Activated CD8-positive, alpha-beta T cell treated with anti-CD3 and anti-CD28 coated beads, Interleukin-2, amount 10 ng/mL, durations not matched to agents 7 days and 5 days (primary cell): ENCODE measurements at places on chromosomes 4 and X. TPM values are rescaled to one million over a fixed set of nuclear protein-coding genes. Genes with fewer than 3 reads are reported as not detected.
A peak's percentile ranks its signal among the peaks of the same experiment; 100 is the strongest.

The GYPE gene
- 0.18 TPM for total RNA-seq

DNA sequence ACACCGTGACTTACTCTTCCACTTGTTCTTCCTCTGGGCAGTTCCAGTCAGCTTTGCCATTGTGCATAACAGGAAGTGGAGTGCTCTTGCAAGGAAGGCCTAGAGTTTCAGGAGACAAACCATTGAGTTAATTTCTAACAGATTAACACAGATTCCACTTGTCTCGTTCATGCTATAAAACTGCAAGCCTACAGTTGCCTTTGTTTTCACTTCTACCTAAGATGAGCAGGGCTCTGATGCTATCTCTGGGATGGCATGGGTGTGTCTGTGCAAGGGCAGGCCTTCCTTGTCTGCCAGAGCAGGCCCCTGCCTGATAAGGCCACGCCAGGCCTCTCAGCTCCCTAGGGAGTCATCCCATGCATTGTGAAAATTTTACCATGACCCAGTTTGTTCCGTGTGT, 67.7 kb upstream of the PGRMC2 start:
- H3K4me3 ChIP-seq: no peak overlapping the region
- DNase-seq: no peak
- H3K27ac ChIP-seq: no peak overlapping the region
- H3K36me3 ChIP-seq: no peaks in the 10 kb centered on the region
- H3K27me3 ChIP-seq: no peaks in the 10 kb centered on the region
- H3K4me1 ChIP-seq: no peaks in the 10 kb centered on the region

The TMEM192 gene
- 8.4 TPM for total RNA-seq

The TAF7L gene
- total RNA-seq: not detected

GRCh38 chrX:28099166-28099565, 117.9 kb upstream of the DCAF8L1 start:
- no peaks in the 10 kb centered on the region for H3K36me3 ChIP-seq
- H3K4me1 ChIP-seq: no peaks in the 10 kb centered on the region
- no peak overlapping the region for H3K4me3 ChIP-seq
- H3K27me3 ChIP-seq: no peaks in the 10 kb centered on the region
- H3K27ac ChIP-seq: no peak overlapping the region

GRCh38 chr4:1305781-1306455, 16.2 kb downstream of the MAEA start:
- DNase-seq: peak; percentile 51
- peaks cover 38% of the 10 kb centered on the region for H3K36me3 ChIP-seq
- H3K27ac ChIP-seq: peak overlapping the region; percentile 60
- H3K27me3 ChIP-seq: no peaks in the 10 kb centered on the region
- H3K4me1 ChIP-seq: peaks cover 51% of the 10 kb centered on the region

- DNase-seq: no peak
- peak overlapping the region; percentile 92 for H3K27ac ChIP-seq
- peaks cover 40% of the 10 kb centered on the region for H3K4me1 ChIP-seq
- H3K27me3 ChIP-seq: no peaks in the 10 kb centered on the region
- peak overlapping the region; percentile 91 for H3K4me3 ChIP-seq
- H3K36me3 ChIP-seq: peaks cover 33% of the 10 kb centered on the region
These were observed 1.1 kb downstream of the LIN54 start for GRCh38 chr4:83009529-83009928.

GRCh38 chrX:151039351-151039750, 56.2 kb downstream of the HMGB3 start:
- no peak overlapping the region for H3K4me3 ChIP-seq
- no peaks in the 10 kb centered on the region for H3K27me3 ChIP-seq
- H3K27ac ChIP-seq: no peak overlapping the region
- H3K4me1 ChIP-seq: no peaks in the 10 kb centered on the region
- H3K36me3 ChIP-seq: no peaks in the 10 kb centered on the region

GRCh38 chr4:6917461-6918271, 8.0 kb downstream of the TBC1D14 start:
- H3K4me3 ChIP-seq: peak overlapping the region; percentile 62
- H3K27ac ChIP-seq: peak overlapping the region; percentile 92
- DNase-seq: peak; percentile 66
- peaks cover 58% of the 10 kb centered on the region for H3K4me1 ChIP-seq
